ENCODE measurements at places on chromosomes 11 and 22.

DNA sequence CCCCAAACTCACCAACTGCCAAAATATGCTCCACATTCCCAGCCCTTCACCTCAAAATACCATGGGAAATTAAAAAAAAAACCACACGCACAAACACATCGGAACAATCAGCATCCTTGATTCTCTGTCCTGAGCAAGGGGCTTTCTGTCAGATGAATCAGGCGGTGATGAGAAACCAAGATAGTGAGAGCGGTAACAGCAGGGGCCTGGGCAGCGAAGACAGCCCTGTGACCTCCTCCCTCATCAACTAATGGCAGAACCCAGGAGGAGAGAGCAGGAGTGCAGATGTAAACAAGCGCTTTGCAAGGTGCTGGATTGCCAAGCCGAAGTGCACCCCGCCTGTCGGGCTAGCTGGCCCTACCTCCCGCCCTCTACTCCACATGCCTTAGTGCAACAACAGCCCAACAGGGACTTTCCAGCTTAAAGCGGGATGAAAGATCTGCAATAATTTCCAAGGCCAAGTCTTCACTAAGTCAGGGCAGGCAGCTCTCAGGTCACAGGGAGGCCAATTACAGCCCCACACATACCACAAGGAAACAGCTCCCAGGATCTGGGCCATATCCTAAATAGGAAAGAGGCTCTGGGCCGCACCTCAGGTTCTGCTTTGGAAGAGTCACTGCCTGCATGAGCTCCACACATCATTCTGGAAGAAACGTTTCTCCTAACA, 72.2 kb upstream of the BID start:
- DNase-seq: no peak

DNA sequence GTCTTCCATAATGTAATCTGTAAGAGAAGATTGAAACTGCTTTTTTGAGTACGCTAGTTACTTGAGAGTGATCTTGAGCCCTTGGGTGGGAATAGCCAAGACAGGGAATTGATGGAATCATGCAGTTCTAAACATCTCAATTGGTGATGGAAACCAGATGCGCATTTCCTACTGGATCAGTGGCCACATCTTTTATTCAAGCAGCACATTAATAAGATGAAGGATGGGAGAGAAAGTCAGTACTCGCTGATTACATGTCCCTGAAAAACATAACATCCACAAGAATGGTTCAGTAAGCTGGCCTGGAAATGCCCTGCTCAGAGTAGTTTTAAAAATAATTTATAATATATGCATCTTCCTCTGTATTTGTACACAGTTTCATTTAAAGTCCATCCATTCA, 833.8 kb downstream of the JRKL start:
- DNase-seq: no peak

GRCh38 chr22:44805711-44806110, 53.3 kb downstream of the ARHGAP8 start:
- DNase-seq: no peak

DNA sequence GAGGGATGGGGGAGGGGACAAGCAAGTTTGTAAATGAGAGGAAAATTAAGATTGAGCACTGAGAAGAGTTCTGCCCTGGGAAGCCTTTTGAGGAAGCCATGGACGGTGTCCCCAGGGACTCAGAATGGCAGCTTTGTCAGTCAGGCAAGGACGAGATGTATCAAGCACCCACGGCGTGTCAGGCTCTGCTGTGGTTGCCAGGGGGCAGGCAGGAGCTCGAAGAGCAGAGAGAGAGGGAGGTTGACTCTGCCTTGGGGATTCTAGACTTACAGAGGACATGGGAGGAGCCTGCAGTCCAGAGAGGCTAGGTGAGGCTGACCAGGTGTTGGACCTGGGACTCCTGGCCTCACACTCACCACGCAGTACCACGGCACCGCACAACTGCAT, 29.1 kb upstream of the SYT7 start:
- no peak for DNase-seq

DNA sequence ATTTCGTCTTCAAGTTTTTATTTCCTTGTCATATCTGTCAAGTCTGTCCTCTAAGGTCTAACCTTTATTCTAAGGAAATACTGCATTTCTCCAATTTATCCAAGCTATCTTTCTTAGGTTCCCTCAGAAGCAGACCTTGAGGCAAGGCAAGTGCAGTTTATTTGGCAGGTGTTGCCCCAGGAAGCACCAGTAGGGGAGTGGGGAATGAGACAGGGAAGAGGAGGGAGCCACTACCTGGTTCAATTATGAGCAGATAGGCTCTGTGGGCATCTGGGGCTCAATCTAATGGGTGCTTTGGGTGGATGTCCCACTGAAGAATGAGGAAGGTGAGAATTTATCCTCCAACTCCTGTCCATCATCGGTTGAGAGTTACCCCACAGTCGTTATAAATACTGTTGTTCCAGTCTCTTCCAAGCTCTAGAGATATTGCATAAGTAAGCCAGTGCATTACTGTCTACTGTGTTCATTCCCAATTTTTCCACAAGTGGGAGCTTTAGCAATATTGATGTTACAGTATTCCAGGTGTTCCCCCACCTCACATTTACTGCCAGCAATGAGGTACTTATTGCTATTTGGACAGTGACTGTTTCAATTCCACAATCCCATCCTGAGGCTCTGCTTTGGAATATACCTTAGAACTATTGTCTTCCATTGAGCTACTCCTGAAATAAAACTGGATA, 154.9 kb upstream of the CEP126 start:
- DNase-seq: no peak

DNA sequence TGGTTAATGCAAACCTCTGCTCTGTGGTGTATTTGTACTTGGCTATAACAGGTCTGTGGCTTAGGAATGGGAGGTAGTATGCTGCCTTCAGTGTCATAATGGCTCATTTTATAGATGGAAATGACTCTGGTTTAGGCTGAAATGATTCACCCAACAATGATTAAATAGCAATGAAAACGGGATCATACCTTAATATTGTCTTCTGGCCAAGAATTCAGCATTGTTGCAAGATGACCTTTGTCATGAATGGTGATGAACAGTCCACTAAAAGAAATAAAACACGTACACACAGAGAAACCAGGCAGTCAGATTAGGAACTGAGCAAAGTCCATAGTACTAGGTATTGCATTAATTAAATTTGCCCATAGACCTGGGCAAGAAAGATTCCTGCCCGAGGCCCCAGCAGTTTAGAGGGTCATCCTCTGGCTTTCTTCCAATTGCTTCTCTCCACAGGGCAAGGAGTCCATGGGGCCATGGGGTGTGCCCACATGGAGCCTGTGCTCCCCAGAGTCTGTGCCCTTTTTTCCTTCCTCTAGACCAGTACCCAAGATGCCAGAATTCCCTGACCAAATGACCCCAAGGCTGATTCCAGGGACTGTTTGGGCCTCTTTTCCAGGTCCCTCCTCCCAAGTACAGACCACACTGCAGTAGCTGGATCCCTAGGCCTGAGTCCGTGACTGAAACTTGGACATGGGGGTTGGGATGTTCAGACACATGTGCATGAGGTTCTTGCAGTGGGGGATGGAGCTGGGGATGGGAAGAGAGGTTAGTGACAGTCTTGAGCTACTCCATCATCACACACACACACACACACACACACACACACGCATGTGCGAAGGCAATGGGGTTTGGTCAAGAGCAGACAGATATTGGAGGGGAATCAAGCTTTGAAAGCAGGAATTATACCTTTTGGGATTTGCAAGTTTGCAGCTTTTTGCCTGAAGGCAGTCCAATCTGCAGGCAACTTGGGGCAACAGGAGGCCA, 134.2 kb downstream of the CCDC81 start:
- DNase-seq: no peak

GRCh38 chr11:119206511-119207414, 624 bp downstream of the CBL start:
- DNase-seq: peak; percentile 35

GRCh38 chr11:70577258-70577603, 178.9 kb downstream of the CTTN start:
- DNase-seq: no peak

Measured in stimulated activated CD4-positive, alpha-beta T cell treated with anti-CD3 and anti-CD28 coated beads, Interleukin-1b, Interleukin-23, amount 100 ng/mL, for 24 hours (primary cell).